ENCODE measurements at places on chromosomes 6 and 20.

GRCh38 chr6:154197196-154197860, 158.3 kb downstream of the OPRM1 start:
- no peak for DNase-seq

DNA sequence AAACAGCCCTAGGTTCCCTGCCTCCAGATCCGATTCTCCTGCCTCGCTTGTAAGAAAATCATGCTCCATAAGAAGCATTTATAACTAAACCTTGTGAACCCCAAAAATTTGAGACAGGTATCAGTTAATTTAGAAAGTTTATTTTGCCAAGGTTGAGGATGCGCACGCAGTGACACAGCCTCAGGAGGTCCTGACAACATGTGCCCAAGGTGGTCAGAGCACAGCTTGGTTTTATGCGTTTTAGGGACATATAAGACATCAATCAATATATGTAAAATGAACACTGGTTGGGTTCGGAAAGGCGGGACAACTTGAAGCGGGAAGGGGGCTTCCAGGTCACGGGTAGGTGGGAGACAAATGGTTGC, 2.1 kb downstream of the ACOT13 start:
- no peak for DNase-seq

- no peak for DNase-seq
Observed at GRCh38 chr6:42101186-42101657, 41.2 kb downstream of the C6orf132 start.

- no peak for DNase-seq
Observed at GRCh38 chr20:62835931-62836861, 19.3 kb downstream of the COL9A3 start.

DNA sequence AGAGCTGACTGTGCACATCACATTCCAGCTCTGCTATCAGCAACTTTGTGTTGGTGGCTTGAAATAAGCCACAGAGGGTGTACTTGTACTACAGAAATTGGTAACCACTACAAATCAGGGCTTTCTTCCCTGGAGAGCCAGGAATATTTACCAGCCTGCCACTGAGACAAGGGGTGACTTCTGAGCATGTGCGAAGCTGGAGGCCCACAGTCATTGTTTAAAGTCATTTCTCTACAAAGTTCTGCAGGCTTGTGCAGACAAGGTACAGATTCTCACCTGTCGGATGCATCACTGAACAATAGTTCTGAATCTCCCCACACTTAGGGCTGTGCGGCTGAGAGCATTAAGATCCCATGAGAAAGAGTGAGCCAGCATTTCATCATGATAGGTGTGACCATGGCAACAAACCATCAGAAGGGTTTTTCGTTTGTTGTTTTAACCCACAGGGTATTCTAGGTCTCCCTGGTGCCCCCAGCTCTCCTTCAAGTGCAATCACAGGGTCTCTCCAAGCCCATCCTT, 292.8 kb downstream of the CDC5L start:
- DNase-seq = no peak

DNA sequence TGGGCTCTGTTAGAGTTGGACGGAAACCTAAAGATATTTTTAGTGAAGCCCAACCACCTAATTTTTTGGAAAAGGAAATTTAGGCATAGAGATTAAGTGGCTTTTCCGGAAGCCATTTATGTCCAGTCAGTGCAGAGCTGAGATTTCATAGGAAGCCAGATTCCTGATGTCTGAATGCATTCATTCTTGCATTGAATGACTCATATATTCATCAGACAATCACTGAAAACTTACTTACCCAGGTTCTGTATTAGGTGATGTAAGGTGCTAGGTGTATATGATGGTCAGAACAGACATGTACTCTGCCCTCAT, 4.1 kb downstream of the SH3BGRL2 start:
- DNase-seq = peak; percentile 11

GRCh38 chr20:59361411-59361810, 61.0 kb downstream of the EDN3 start:
- DNase-seq = no peak

DNA sequence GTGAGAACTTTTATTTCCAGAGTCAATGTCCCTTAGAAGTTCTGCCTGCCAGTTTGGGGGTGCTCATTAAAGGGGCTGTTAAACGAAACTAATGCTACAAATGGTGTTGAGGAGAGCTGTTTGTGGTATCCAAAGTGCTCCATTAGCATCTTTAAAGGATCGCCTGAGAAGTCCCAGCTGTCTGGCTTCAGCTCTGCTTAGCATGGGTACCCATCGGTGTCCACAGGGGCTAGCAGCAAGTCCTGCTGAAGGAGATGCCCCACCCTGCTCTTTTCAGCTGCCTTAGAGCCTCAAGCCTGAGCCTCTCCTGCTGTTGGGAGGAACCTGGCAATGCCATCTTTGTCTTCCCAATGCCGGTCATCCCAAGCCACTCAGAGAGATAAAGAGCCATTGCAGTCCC, 111.1 kb downstream of the FOXO3 start:
- DNase-seq = no peak

- peak; percentile 36 for DNase-seq
Observed at GRCh38 chr6:152313542-152314482, 323.4 kb downstream of the SYNE1 start.

GRCh38 chr6:112342511-112342910, 4.6 kb upstream of the RFPL4B start:
- DNase-seq = no peak

DNA sequence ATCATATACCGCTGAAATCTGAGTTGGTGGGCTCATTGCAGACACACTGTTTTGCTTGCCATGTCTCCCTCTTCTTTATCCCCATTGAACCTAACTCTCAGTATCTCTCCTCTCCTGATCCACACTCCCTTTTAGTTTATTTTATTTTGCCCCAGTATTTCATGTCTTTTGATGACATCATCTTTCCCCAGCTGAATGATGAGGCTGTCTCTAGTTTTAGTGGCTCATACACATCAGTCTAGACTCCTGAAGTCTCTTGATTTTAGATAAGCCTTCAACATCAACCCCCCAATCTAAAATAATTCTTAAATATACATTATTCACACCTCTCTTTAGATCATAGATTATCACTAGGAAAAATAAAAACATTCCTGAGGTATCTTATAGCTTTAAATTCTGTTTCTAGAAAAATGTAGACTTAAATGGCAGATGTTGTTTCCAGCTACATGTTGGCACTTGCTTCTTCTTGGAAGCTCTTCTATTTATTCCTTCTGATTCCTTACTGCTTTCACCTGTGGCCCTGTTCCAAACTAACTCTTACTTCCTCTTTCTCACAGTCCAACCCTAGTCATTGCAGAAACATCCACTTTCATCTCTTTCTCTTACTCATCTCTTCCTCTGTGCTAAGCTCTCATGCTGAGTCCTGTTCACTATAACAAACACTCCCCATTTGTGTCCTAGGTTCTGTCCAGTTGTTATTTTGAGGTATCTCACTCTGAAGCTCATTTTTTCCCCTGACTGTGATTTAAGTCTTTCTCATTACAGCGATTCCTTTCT, 191.9 kb upstream of the SLC35B3 start:
- DNase-seq = peak; percentile 25

- DNase-seq = peak; percentile 27
Observed at GRCh38 chr20:57076951-57077350, 189.5 kb downstream of the BMP7 start.

- DNase-seq = no peak
Observed at GRCh38 chr6:154113392-154113791, 74.4 kb downstream of the OPRM1 start.

- DNase-seq = no peak
Observed at GRCh38 chr6:3560211-3560610, 103.4 kb upstream of the SLC22A23 start.

- DNase-seq = peak; percentile 60
Observed at GRCh38 chr6:144195671-144196270, 45.5 kb downstream of the STX11 start.

DNA sequence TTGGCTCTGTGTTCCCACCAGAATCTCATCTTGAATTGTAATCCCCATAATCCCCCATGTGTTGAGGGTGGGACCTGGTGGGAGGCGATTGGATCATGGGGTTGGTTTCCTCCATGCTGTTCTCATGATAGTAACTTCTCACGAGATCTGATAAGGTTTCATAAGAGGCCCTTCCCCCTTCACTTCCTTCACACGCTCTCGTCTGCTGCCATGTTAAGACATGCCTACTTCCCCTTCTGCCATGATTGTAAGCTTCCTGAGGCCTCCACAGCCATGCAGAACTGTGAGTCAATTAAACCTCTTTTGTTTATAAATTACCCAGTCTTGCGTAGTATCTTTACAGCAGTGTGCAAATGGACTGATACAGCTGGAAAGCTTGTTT, 90.0 kb downstream of the ELOVL5 start:
- DNase-seq = no peak

Data from A172 (cell line).